Ovary (tissue), 10 donors: ENCODE measurements at places on chromosomes 12 and 14. TPM values are rescaled to one million over a fixed set of nuclear protein-coding genes. Genes with fewer than 3 reads are reported as not detected.

Gene AQP2
- total RNA-seq, result not detected

Gene DDX54
- 71.4 TPM for total RNA-seq

Gene FSCB
- total RNA-seq, result 0.10 TPM

Gene PLEKHA5
- 65.6 TPM for total RNA-seq

Gene CLBA1
- total RNA-seq, result 3.5 TPM

Gene FAM161B
- total RNA-seq, result 13.7 TPM
